Right lung (tissue), 10 donors: ENCODE measurements at places on chromosomes 16 and 17. TPM values are rescaled to one million over a fixed set of nuclear protein-coding genes. Genes with fewer than 3 reads are reported as not detected.

- no peak for DNase-seq
These were observed 2.2 kb upstream of the KRT19 start for GRCh38 chr17:41530062-41531048.

DNA sequence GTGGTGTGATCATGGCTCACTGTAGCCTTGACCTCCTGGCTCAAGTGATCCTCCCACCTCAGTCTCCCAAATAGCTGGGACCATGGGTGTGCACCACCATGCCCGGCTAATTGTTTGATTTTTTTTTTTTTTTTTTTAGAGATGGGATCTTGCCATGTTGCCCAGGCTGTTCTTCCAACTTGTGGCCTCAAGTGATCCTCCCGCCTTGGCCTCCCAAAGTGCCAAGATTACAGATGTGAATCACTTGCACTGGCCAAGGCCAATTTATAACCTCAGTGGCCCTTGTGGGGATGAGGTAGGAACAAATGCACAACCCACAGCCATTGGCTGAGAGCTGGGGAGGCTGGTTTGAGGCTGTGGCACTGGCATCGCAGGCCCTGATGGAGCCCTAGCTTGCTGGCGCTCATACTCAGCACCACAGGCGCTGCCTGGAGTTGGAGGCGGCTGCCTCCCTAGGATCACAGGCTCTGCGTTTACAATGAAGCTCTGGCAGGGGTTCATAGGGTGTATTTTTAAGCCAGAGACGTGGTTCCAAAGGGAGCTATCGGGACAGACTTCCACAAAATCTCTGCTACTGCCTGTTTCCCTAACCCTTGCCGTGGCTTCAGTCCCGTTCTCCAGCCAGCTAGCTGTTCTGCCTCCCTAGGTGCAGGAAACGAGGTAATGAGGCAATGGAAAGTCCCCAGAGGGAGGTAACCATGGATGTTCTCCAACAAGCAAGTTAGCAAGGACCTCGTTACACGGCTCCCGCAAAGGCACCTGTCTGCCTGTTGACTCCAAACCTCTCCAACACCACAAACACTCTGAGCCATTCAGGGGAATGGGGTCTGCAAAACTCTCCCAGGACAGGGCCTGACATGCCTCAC is 2.9 kb downstream of the ABCA3 start:
- DNase-seq = no peak

Gene ALDH3A1
- polyA plus RNA-seq = 0.39 TPM

DNA sequence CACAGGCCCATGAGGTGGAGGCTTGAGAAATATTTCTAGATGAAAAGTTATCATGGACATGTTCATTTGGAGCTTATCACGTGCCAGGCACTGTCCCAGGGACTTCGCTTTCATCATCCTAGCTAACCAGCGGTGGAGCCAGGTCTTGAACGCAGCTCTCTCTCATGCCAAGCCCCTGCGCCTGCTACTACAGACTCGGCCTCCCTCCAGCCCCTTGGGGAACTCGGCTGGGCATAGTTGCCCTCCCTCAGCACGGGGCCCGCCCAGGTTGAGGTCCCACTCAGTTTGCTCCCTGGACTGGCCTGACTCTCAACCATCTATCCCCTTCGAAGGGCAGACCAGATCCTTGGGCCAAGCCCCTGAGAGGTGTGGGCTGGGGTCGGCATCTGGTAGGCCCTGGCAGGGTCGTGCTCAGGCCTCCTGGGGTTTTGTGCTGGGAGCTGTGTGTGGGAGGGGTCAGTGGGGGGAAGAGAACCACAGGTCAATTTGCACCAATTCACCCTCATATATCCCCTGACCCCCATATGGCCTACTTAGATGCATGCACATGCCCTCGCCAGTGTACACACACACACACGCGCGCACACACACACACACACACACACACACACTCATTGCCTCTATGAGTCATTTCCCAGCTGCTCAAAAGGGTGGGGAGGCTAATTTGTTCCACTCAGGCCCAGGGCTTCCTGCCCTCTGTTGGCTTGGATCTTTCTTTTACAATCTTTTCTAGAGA is 12.1 kb upstream of the SCN4A start:
- DNase-seq = no peak

Gene MATCAP1
- polyA plus RNA-seq = 64.6 TPM

- no peak for DNase-seq
These were observed 1156.7 kb upstream of the CDH8 start for GRCh38 chr16:63192980-63193379.

- DNase-seq = peak; percentile 86
These were observed at the start of gene TBC1D24 for GRCh38 chr16:2474877-2475412. Gene TBC1D24 (plus strand): TSS chr16:2475127. CDS start chr16:2496149, 21,022 bp downstream.
